Stimulated activated naive CD8-positive, alpha-beta T cell treated with anti-CD3 and anti-CD28 coated beads, Interleukin-15, Interleukin-2, amounts not matched to agents 100 U/mL and 50 U/mL, for 24 hours (primary cell): ENCODE measurements at places on chromosomes 7 and 10.

GRCh38 chr10:3735175-3735574 is 49.8 kb downstream of the KLF6 start:
- DNase-seq = no peak

GRCh38 chr7:18357691-18358090 is 137.9 kb upstream of the HDAC9 start:
- no peak for DNase-seq

GRCh38 chr10:43861966-43862751 is 213.5 kb upstream of the ZNF32 start:
- DNase-seq = no peak

GRCh38 chr10:113979409-113979808 is 64.3 kb upstream of the ADRB1 start:
- no peak for DNase-seq

DNA sequence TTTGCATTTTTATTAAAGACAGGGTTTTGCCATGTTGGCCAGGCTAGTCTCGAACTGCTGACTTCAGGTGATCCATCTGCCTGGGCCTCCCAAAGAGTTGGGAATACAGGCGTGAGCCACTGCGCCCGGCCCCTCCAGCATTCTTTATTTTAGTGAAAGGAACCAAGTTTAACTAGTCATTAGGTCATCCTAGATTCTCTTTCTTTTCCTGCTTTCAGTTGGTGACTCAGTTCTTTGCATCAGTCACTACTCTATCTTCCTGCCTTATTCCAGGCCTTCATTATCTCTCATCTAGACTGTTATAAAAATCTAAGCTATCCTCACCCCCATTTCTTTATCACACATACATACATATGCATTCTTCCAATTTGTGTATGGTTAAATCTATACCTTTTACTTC is 63.7 kb downstream of the PRSS58 start:
- no peak for DNase-seq

- no peak for DNase-seq
Observed at GRCh38 chr7:139431459-139431858, 52.0 kb downstream of the KLRG2 start.

DNA sequence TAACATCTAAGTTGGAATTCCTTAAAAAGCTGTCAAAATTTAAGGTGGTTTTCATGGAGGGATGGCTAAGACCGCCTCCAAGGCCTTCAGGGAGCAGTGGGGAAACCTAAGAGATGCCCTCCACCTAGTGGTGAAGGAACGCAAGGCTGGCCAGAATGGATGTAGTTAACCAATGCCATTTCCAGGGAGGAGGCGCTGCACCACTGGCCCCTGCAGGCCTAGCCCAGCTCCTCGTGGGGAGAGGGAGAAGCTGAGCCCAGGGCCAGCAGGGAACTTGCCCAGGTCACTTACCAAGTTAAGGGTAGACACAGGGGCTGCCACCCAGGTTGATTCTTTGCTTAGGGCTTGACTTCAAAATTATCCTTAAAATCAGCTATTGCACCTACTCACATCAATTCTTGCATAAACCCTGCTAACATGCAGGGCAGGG is 32.0 kb downstream of the FIGNL1 start:
- peak; percentile 79 for DNase-seq

DNA sequence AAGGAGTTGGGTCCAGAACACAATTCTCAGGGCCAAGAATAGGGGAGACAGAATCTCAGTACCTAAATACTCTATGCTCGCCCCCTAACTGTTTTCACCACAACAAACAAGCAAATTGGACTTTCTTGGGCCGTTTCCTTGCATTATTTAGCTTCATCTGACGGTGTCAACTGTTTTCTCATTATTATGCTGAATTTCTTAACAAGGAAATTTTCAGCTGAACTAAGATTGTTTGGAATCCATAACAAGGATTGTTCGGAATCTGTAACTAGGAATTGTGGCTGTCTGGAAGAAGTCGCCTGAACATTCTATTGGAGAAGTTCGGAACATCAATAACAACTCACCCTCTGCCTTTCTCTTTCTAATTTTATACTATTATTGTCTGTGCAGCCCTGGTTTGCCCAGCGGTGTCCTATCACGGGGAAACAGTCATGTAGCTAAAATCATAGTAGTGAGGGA is 15.5 kb upstream of the DLX6 start:
- no peak for DNase-seq

DNA sequence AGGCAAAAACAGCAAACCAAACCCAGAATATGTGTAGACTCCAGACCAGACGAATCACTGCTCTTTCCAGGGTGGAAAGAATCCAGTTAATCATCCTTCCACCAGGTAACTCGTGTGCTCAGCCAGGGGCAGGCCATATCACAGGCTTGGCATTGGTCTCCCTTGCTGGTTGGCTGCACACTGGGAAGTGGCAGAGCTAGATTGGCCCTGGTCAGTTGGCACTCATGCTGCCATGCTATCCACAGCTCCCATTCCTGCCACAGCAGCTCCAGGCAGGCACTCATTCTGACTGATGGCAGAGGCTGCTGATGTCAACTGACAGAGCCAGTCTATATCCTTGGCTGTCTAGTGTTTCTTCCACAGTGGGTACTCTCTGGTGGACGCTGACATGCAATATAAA is 9.7 kb upstream of the GDF10 start:
- no peak for DNase-seq

DNA sequence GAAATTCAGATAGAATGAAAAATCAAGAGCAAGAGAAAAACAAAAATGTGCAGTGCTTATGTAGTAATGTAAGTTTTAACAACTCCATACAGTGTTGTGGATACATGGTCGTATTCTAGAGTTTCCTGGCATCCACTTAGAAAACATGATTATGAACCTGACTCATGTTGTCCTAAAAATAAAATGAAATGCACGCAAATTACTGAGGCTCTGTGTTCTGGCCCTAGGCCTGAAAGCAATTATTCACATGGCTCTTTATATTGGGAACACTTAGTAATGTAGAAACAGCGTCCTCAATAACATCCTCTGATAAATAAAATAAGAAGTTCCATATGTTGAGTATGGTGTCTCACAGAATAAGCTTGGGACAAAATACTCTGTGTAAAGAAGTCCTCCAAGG is 200.2 kb upstream of the SEMA3E start:
- no peak for DNase-seq

DNA sequence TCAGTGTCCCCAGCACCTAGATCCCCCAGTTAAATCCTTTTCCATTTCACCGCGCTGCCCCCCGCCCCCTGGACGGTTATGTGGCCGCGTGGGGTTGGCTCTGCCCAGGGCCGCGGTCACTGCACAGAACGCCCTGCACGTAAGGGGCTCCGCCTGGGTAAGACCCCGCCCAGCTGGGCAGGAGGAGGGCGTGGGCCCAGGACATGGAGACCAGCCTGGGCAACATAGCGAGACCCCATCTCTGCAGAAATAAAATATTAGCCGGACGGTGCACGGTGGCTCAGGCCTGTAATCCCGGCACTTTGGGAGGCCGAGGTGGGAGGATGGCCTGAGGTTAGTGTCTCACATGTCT is 650 bp upstream of the ZFAND2A start:
- no peak for DNase-seq

DNA sequence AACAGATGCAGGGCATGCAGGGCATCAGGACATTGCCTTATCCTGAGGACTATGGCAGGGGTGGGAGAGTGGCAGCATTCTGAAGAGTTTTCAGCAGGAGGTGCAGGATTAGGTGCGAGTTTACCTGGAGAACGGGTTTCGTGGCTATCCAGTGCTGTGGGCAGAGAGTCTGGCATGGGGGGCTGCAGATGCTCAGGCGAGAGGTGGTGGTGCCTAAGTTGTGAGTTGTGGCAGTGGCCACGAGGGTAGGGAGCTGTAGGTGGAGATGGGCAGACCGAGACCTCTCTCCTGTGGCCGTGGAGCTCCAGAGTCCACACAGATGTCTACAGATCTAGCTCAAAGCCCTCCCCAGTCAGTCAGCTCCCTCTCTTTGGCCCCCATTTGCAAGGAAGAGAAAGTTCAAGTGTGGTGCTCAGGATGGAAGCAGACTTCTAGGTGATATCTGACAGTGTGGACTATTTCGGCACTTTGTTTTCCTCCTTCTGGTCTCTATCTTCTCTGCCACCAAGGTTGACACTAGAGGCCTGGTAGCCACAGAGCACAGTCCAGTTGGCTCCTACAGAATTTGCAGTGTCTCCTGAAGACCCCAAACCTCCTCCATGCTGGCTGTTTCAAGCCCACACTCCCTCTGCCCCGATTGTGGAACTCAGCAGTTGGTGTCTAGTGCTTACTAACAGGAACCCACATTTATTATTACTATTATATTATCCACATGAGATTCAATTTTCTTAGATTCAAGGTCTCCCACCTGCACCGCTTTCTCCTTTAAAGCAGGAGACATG is 955.7 kb upstream of the ZNF722 start:
- no peak for DNase-seq

- DNase-seq = no peak
Observed at GRCh38 chr10:130222381-130222780, 86.2 kb downstream of the GLRX3 start.

DNA sequence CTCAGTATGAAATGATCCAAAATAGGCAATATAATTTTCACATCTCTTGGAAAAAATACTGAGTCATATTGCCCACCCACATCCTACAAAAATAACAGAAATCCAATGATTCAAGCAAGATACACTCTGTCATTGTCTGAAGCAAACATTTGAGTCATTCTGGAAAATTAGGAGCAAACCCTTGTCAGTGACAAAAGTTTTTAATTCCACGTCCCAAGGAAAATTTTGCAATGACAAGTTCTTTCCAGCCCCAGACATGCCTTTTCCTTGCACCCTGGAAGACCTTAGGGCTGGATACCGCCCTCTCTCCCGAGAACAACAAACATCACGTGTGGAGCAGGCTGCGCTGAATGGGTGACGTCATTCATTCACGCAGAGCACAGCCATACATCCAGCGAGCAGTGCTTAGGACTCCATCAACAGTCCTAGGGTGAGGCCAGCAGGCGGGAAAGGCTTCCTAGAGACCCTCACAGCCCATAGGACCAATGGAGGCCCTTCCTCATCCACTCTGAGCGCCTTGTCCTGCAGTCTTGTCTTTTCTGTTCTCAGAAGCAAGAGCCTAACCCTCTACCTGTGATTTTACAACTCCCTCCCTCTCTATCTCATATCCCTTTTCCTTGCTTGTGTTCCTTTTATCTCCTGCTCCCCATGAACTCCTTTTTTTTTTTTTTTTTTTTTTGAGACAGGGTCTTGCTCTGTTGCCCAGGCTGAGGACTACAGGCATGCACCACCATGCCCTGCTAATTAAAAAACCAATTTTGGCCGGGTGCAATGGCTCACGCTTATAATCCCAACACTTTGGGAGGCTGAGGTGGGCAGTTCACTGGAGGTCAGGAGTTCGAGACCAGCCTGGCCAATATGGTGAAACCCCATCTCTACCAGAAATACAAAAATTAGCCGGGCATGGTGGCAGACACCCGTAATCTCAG is 23.5 kb upstream of the KDM7A start:
- DNase-seq = no peak

DNA sequence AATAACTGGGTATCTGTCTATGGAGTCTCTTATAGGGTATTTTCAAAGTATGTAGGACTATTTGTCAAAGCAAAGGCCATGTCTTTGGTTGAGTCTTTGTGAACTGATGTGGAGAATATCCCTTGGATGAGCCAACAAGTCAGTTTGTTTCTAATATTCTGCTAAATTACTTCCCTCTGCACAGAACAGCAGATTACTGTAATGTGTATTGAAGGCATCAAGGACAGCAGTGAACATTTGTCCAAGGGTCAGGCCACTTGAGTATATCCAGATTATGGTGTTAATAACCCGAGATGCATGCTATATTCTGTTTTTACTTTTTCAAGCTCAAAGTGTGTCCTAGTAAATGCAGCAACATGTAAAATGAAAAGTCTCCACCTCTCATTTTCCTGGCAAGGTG is 144.2 kb upstream of the GLI3 start:
- no peak for DNase-seq

GRCh38 chr10:97106207-97106606 is 79.6 kb downstream of the SLIT1 start:
- DNase-seq = no peak

DNA sequence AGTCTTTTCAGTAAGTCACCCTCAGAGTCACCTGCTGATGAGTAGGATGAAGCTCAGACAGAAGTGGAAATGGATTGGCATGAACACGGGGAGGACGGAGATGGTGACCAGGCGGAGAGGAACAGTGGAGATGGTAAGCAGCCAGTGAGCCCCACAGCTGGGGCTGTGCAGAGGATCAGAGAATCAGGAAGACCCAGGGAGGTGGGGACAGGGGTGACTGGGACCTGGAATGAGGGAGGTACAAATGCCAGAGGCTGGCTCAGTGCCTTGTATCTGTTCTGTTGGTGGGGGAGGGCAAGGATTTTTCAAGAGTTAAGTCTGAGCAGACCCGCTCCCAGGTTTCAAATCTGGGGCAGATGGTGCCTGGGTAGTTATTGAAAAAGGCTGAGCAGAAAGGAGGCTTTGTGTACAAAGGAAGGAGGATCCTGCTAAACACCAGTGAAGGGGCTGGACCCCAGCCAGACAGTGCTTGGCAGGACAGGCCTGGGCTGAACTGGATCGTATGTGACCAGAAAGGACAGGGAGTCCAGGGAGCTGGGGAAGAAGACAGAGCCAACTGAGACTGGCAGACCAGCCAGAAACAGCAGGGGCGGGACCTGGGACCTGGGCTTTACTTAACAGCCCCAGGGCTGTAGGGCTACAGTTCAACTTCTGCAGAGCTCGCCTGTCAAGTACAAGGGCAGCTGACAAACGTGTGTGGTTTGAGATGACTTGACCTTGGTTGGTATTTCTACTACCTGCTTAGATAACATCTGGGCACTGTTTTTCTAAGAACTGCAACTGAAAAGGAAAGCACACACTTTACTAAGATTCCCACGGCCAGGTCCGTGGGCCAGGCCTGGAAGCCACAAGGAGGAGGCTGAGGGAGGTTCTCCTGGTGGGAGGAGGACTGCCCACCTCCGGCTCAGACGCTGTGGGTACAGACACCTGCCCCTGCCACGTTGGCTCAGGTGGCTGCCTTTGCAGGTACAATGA is 13.2 kb upstream of the FRMPD2 start:
- no peak for DNase-seq

GRCh38 chr7:67916571-67917436 is 920.2 kb downstream of the TYW1 start:
- DNase-seq = no peak

- DNase-seq = no peak
Observed at GRCh38 chr7:39221901-39222300, 244.2 kb downstream of the POU6F2 start.

GRCh38 chr10:12656518-12657142 is 307.3 kb downstream of the CAMK1D start:
- no peak for DNase-seq

GRCh38 chr10:68900427-68901104 is 549 bp upstream of the DDX50 start:
- peak; percentile 77 for DNase-seq

- DNase-seq = no peak
Observed at GRCh38 chr7:1650363-1651030, 19.6 kb upstream of the ELFN1 start.

GRCh38 chr7:157329447-157329846 is 7.4 kb upstream of the DNAJB6 start:
- DNase-seq = no peak

GRCh38 chr10:4720463-4720862 is 105.5 kb upstream of the AKR1E2 start:
- no peak for DNase-seq
